ENCODE measurements at places on chromosomes 1 and 21. TPM values are rescaled to one million over a fixed set of nuclear protein-coding genes. Genes with fewer than 3 reads are reported as not detected.

Gene SAMSN1
- total RNA-seq, result not detected

Gene TOMM20
- total RNA-seq, result 161 TPM

Gene ADAM30
- not detected for total RNA-seq

Gene PPFIA4
- total RNA-seq, result 2.3 TPM

Gene VAMP3
- total RNA-seq, result 138 TPM

Gene FCMR
- 3.6 TPM for total RNA-seq

Gene XKR8
- total RNA-seq, result 0.96 TPM

Gene FLG2
- total RNA-seq, result not detected

GRCh38 chr1:167314671-167315070 lies 94.0 kb downstream of the POU2F1 start:
- DNase-seq, result no peak

DNA sequence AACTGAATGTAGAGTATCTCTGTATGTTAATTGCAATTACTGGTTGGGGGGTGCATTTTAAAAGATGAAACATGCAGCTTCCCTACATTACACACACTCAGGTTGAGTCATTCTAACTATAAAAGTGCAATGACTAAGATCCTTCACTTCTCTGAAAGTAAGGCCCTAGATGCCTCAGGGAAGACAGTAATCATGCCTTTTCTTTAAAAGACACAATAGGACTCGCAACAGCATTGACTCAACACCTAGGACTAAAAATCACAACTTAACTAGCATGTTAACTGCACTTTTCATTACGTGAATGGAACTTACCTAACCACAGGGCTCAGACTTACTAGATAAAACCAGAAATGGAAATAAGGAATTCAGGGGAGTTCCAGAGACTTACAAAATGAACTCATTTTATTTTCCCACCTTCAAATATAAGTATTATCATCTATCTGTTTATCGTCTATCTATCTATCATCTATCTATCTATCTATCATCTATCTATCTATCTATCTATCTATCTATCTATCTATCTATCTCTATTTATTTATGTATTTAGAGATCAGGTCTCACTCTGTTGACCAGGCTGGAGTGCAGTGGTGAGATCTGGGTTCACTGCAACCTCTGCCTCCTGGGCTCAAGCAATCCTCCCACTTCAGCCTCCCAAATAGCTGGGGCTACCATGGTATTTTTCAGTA lies 47.8 kb downstream of the CHML start:
- DNase-seq, result peak; percentile 88

DNA sequence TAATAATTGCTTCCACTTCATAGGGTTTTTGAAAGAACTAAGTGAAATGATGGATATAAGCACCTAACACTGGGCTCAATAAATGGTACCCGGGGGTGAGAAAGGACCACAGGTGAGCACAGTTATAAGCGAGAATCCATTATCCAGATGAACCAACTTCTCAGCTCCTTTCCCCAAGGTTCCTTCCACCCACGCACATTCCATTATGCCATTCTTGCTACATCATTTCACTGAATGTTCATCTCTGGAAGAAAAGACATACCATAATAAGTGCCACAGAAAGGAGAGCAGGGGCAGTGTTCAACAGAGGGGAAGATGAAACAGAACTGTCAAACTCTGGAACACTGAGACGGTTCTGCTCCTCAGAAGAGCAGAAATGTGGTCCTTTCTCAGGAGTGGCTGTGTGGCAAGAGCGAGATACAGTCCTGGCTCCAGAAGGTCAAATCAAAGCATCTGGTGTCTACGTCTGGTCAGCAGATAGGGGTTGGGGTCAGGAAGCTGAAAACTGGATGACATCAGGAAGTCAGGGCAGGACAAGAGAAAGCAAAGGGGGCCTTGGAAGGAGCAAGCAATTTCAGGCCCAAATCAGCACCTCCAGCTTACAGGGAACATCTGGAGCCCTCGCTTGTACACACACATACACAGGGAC lies 255.4 kb upstream of the TMEM51 start:
- no peak for DNase-seq

- no peak for DNase-seq
These were observed 160.8 kb downstream of the DISP1 start for GRCh38 chr1:222975472-222976122.

DNA sequence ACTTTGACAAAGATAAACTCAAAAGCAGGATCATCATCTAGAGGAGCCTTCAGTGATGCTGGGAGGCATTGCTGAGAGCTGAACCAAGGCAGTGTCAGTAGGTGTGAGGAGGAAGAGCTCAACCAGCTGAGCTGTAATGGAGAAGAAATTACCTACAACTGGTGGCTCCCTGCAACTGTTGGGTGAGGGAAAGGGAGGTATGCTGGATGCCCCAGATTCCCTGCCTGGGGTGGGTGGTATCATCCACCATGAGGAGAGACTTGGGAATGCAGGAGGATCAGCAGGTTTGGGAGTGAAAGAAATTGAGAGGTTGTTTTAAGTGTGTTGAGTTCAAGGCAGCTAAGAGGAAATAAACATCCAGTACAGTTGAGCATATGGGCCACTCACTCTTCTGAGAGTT lies 199.8 kb downstream of the DNM3 start:
- DNase-seq, result no peak

GRCh38 chr1:162922201-162922600 lies 61.2 kb upstream of the CCDC190 start:
- DNase-seq, result peak; percentile 61

DNA sequence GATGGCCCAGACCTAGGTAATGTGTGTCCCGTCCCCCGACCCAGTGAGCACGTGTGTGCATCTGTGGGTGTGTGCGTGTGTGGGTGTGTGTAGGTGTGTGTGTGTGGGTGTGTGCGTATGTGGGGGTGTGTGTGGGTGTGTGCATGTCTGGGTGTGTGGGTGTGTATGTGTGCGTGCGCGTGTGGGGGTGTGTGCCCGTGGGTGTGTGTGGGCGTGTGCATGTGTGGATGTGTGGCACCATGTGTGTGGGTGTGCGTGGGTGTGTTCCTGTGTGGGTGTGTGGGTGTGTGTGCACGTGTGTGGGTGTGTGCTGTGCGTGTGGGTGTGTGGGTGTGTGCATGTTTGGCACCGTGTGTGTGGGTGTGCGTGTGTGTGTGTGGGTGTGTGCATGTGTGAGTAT lies 309.5 kb downstream of the KIF26B start:
- no peak for DNase-seq

DNA sequence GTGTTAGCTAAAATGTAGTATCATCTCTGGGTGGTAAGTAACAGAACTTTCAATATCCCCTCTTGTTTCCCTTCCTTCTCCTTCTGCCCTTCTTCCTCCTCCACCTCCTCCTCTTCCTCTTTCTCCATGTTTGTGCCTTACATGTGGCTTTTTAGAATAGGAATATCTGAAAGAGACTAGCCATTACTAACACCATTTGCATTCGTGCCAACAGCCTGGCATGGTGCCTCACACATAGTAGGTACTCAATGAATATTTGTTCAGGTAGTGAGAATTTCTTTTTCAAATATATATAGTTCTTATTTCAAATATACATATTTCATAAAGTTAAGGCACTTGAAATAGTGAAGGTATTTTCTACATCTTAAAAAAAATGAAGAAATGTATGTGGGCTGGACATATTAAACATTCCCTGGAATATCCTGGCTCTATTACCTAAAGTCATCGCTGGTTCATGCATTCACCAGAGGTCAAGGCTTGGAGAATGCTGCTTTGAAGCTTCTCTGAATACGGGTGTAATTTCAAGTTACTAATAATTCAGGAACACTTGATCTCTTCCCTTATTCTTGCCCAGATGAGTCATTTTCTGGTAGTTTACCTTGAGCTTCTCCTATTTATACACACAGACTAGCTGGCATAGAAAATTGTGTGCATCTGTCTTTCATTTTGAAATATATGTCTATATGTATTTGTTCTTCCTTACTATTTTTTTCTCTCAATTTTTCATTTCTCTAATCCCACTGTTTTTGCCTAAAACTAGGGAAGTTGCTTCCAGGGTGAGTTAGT lies 319.4 kb downstream of the TGFB2 start:
- peak; percentile 76 for DNase-seq

DNA sequence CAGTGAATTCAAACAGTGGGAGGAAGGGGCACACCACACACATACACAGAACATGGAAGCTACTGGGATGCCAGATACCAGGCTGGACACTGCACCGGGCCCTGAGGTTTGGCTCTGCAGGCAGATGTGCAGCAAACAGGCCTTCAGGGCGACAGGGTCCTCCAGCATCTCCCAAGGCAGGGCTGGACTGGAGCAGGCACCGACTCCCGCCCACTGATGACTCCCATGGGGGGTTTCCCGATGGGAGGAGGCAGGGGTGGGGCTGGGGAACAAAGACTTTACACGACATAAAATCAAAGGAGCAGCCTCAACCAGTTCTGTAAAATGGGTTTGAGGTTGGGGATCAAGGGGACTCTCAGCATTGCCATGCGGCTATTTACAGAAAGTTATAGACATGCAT lies 118.1 kb downstream of the SYT2 start:
- no peak for DNase-seq

Data from A172 (cell line).